ENCODE measurements at places on chromosomes 4 and X.

DNA sequence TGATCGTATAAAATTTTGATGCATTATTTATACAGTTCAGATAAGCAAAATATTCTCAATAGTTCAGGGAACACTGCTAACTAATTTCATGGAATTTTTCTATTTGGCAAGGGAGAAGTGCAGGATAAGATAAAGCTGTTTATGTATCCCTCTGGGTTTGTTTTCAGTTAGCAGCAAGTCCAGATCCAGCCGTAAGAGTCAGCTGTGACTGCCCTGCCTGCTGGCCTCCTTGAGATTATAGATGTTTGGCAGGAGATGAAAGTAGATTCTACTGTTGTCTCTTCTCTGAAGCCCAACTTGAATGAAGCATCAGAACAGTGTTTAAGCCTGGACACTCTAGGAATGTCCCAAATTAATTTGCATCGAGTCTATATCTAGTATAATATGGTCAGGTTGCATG, 29.5 kb downstream of the ANTXR2 start:
- no peak for DNase-seq

GRCh38 chrX:97234471-97235081, 350.9 kb downstream of the RPA4 start:
- DNase-seq = no peak

DNA sequence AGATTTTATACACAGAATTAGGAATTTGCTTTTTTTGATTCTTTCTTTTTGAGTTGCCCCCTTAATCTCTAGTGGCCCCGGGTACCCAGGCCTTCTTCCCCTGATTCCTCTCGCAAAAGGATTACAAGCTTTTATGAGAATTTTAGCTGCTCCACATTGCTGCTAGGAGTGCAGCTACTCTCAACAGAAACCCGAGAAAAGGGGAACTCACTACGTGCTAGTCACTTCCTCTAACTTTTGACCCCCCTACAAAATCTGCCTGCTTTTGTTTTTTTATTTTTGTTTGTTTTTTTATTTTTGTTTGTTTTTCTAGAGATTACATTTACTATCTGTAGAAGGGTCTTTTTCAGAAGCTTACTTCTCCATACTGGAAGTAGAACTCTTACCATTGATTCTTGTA, 64.1 kb downstream of the ZNF81 start:
- DNase-seq = no peak

DNA sequence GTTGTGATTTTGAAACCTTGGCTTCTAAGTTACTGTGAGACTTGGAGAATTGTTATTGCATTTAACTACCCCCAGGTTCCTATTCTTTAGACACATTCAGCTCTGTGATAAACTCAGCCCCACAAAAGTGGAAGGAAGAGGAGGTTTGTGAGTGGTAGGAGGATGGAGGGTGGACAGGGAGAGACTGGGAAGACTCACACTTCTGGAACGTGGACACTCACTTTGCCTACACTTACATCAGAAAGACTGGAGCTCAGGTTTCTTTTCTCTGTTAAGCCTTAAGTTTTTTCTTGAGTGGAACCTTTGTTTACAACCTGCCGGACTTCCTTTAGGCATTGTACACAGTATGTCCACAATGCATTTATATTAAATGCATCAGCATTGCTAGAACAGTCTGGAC, 99.0 kb downstream of the AREG start:
- DNase-seq = no peak

GRCh38 chr4:177047851-177048174, 255.1 kb upstream of the VEGFC start:
- DNase-seq = no peak

- DNase-seq = no peak
Measured at GRCh38 chr4:54118850-54119589, 19.1 kb downstream of the GSX2 start.

DNA sequence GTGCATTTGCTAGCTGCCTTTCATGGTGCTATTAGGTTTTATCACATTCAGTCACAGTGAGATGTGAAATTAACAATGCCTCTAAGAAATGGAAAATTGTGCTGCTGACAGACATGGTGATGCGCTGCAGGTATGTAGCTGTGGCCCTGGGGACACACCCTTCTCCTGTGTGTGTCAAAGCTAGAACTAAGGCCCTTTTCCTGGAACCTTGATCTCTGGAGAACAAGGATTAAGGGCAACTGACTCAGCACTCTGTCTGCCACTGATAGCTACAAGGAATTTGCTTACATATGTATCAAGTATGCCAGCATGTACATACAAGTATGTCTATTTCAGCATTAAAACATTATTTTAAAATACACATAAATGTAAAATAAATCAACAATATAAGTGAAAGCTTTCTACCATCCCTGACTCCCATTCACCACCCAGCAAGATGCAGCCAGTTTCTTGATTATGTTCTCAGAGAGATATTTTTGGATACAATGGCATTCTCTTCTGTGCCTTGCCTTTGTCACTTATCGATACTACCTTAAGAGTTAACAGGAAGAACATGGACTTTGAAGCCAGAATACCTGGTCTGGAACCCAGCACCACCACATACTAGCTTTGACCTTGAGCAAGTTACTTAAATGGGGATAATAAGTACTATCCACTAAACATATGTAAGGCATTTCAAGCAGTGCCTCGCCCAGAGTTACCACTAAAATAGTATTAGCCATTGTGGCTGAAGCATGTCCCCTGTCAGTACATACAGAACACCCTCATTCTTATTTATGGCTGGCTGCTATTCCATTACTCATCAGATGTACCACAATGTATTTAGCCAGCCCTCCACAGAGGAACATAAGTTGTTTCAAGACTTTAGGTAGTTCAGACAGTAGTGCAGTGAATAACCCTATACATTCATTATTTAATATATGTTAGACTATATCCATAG, 68.5 kb downstream of the NPNT start:
- no peak for DNase-seq

DNA sequence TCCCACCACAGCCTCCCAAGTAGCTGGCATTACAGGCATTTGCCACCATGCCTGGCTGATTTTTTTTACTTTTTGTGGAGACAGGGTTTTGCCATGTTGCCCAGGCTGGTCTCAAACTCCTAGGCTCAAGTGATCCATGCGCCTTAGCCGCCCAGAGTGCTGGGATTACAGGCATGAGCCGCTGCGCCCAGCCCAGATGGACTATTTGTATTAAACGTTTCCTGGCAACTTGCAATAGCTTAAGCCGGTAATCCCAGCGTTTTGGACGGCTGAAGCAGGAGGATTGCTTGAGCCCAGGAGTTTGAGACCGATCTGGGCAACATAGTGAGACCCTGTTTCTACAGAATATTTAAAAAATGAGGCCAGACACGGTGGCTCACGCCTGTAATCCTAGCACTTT, 18.4 kb downstream of the UBE2K start:
- DNase-seq = no peak
